Right kidney (tissue), 9 donors: ENCODE measurements at places on chromosomes 7 and 10.

DNA sequence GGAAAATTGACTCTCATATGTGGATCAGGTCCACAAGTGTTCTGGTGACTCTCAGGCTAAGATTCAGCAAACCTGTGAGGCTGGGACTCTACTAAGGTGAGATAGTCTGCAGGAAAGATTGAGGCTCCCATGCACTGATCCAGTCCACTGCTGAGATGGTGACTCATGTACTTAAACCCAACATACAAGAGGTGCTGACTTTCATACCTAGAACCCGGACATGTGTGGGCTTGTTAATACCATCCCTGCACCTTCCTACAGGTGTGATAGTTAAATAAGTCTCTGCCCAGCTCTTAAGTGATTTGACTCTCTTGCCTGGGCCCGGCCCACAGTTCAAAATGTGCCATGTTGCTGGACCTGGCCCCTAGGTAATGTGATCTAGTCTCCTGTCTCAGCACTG lies 27.1 kb upstream of the ZNF107 start:
- DNase-seq: no peak

GRCh38 chr10:71512761-71513539 lies 116.2 kb downstream of the CDH23 start:
- DNase-seq: no peak

GRCh38 chr10:19668116-19668515 lies 148.1 kb upstream of the PLXDC2 start:
- DNase-seq: no peak

- no peak for DNase-seq
Observed at GRCh38 chr7:43904533-43905208, 1.7 kb downstream of the URGCP start.

GRCh38 chr7:42342381-42342780 lies 105.4 kb upstream of the GLI3 start:
- no peak for DNase-seq

- no peak for DNase-seq
Observed at GRCh38 chr10:14384915-14385314, 54.2 kb upstream of the FRMD4A start.
